ENCODE measurements at places on chromosomes 16 and 17.

- no peak for DNase-seq
Measured at GRCh38 chr17:5585836-5586521, 1.7 kb upstream of the NLRP1 start.

DNA sequence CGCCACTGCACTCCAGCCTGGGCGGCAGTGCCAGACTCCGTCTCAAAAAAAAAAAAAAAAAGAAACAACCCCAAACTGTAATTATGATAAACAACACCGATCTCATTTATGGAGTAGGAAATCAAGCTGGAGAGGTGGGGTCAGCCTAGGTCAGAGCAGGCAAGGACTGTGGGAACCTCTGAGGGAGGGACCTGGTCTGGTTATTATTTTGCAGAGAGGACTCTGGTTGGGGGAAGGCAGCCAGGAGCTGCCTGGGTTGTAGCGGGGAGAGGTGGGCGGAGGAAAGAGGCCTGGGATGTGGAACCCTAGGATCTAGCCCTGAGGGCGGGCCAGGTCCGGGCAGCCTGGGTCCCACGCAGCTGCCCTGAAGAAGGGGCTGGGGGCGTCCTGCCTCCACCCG is 10.9 kb upstream of the HS3ST6 start:
- no peak for DNase-seq

DNA sequence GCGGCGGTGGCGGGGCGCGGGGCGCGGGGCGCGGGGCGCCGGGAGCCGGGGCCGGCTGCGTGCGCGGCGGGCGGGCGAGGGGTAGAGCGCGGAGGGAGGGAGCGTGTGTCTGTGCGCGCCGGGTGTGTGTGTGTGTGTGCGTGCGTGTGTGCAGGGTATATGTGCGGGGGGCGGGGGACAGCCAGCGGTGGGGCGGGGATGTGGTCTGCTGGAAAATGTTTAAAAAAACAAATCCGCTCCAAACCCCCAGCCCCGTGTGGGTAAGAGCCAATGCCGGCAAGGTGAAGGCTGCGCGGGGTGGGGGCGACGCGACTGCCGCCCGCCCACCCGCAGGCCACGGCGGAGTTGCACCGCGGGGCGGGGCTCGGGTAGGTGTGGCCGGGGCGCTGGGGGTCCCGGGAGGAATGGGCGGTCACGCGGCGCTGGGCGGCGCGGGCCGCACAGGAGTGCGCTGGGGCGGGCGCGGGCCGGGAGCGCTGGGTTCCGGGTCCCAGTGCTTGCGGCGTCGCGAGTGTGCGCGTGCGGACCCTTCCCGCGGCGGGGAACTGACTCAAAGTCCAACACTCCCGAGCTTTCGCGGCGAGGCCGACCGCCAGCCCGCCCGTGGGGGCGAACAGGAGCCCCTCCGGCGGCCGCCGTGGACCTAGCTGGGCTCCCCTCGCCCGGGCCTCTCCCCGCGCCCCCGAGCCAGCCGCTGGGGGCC is at the start of gene CYGB:
CYGB (minus strand) TSS at position 132 of the 703 bp plus-strand sequence. CDS start 167 bp downstream, outside the sequence.
- no peak for DNase-seq

DNA sequence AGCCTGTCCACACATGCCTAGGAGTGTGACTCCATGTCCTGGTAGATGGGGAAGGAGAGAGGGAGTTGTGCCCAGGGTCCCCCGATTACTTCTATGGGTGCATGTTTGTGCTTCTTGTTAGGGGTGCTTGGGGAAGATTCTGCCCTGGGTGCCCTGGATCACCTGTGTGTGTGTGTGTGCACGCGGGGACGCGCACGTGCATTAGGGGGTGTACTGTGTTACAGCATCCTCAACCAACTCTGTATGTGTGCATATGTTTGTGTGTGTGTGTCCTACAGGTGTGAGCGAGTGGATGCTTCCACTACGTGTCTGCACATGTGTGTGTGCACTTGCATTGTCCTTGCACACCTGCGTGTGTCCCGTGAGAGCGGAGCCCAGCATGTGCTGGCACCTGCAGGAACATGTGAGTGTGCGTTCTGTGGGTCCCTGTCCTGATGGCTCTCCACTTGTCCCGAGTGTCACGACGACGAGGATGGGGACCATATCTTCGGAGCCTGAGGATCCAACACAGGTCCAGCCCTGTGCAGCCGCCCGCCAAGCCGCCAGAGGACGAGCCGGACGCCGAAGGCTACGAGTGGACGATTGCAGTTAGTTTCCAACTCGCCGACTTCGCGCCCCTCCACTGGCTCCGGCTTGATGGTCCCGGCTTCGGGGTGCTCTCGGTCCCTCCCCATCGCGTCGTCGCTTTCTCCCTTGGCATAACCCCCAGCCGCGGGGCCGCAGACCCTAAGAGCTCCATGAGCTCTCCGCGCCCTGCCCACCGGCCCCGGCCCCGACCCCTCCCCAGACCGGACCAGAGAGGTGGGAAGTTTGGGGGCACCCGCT is 6.0 kb upstream of the TBC1D3B start:
- DNase-seq, result no peak

- no peak for DNase-seq
Measured at GRCh38 chr17:76529224-76530094, 8.1 kb downstream of the CYGB start.

DNA sequence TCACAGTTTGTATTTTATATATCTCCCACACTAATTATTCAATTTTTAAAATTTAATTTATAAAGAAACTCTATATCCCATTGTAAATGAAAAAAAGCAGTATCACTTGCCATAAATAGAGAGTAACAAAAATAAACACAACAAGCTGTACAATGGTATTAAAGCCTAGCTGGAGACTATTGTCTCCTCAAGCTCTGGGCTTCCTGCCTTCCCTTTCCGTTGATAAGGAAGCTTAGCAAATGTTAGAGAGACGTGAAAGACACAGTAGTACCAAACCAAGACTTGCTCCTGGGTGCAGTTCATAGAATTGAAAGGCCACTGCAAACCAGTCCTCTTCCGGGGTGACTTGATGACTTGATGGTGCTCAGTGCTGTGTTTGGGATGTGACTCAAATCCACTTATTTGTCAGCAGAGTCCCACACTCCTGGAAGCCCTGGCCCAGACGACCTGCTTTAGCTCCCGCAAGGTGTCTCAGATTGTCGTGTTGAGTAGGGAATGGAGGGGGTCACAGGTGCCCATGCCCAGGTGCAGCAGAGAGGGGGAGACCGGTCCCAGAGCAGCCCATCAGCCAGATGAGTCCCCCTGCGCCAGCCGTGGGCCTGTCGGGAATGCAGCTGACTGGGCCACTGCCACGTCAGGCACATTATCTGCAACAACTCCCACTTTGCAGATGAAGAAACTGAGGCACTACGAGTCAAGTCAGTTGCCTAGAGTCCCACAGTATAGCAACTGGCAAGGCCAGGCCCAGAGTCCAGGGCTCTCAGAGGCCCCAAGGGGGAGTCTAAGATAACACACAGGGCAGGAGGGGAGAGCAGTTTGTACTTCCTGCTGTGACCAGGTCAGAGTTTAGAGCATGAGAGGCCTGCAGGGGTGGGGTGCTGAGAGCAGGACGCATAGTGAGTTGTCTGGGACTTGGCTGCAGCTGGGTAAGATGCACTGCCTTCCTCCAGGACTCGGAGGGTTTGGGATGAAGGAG is 40.5 kb downstream of the PSME3IP1 start:
- no peak for DNase-seq

- no peak for DNase-seq
Measured at GRCh38 chr16:72430121-72430520, 258.2 kb upstream of the PMFBP1 start.

DNA sequence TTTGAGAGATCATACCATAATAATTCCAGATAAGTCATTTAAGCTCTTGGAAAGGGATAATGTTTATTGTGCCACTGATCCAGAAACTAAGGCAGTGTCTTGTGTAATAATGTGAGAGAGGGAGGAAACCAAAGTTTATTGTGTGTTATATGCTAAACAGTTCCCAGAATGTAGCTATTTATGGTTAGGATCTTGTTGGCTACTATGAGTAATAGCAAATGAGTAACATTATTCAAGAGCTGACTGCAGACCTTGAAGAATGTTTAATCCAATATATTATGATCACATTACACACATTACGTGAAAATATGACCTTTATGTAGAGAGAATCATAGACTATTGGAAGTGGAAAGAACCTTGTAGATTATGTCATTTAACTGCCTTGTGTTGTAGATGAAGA is 139.5 kb downstream of the BCAS3 start:
- no peak for DNase-seq

DNA sequence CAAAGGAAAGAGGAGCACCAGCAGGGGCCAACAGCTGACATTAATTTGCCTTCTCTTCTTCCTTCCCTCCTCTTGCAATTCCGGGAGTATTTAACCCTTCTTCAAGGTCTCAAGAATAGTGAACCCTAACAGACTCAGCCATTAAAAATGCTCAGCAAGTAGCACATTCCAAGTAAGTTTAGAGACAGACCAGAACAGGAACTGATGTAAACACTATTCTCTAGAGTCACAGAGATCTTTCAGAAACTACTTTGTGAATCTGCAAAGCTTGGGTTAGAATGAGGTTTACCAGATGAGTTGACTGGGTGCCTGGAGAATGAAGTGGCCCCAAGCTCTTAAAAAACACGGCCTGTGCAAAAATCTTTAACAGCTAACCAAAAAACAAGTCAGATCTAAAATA is 50.9 kb downstream of the TEX2 start:
- DNase-seq, result no peak

- no peak for DNase-seq
Measured at GRCh38 chr17:83127431-83128160, 48.2 kb downstream of the METRNL start.

DNA sequence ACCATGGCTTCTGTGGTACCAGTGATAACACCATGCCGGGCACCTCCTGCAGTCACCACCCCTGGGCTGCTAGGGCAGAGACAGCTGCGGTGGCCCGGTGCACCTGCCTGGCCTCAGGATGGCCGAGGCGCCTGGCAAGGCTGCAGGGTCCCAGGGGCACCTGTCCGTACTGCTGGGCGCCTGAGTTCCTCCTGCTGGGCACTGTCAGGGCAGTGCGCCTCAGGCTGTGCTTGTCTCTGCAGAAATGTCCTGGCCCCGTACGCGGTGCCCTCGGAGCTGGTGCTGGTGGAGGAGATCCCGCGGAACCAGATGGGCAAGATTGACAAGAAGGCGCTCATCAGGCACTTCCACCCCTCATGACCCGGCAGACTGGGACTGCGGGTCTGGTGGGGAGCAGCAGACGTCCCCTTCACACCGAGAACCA is 17.7 kb upstream of the CDH15 start:
- DNase-seq, result no peak

GRCh38 chr17:57349541-57350247 is 93.4 kb downstream of the MSI2 start:
- no peak for DNase-seq

DNA sequence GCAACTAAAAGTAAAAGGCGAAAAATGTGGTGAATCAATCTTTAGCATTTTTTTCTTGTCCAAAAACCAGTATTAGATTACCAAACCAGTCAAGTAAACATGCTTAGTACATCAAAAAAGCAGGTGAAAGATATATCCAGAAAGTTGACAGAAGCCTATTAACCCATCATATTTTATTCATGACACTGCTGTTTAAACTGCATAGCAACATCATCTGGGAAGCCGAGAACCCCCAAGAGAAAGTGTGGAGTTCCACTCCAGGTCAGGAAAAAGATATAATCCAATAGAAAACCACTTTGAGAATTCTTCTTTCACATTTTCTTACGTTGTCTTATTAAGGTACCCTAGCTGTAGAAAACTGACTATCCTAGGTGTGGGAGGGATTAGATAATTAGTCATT is 466.8 kb upstream of the CDH8 start:
- DNase-seq, result no peak

GRCh38 chr17:4899341-4900230 is at the start of gene C17orf107:
Gene C17orf107 (plus strand): TSS chr17:4899536. CDS start chr17:4899763, 227 bp downstream.
- peak; percentile 73 for DNase-seq

DNA sequence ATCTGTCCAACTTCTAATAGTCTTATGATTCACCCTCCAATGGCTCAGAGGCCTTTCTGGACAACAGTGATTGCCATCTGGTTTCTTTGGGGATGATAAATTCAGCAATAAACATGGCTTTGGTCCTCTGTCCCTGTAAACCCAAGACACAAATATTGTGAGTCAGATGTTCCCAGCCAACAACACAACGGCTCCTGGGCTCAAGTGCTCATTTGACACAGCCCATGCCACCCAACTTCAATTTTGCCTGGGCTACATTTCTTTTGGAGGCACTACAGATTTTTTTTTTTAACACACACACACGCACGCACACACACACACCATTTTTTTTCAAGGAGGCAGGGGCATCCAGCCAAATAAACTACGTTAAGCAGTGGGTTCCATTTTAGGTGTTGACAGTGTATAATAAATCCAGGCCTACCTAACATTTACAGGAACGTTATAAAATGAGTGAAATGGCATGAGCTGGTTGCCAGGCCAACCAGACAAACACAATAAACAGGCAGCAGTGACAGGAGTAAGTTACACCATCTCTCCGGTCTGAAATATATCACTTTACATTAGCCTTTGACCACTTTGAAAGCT is 939.9 kb upstream of the SOX9 start:
- no peak for DNase-seq

DNA sequence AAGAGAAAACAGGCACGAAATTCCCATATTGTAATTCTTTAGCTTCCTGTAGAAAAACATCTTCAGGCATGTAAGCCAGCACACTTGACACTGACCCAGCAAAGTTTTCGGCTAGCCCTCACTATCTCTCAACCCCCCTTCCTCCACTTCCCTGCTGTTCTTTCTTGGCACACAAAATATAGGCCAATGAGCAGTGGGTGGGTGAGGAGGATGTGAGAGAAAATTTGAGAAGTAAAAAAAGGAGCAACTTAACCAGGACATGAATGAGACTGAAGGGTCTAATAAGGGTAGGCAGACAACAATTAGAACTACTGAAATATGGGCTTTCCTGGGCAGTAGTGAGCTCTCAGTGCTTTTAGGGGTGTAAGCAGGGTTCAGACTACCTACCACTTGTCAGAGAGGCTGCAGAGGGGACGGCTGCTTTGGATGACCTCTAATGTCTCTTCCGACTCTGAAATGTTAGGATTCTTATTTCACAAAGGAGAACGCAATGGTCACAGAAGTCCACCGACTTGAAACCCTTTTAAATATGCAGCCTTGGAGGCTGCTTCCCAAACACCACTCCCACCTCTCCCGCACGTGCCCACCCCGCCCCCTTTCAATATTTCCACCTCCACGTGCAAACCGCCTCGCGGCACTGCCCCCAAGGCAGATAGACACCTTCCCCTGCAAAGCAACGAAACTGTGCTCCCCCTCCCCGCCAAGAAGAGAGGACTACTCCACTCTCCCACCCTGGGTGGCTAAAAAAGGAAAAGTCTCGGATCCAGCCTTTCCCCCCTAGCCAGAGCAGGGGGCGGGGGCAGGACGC is 889 bp downstream of the MBTD1 start:
- no peak for DNase-seq

Data from nucleus accumbens (tissue), 56 donors.